ENCODE measurements at places on chromosomes 16 and 17.
A peak's percentile ranks its signal among the peaks of the same experiment; 100 is the strongest.

DNA sequence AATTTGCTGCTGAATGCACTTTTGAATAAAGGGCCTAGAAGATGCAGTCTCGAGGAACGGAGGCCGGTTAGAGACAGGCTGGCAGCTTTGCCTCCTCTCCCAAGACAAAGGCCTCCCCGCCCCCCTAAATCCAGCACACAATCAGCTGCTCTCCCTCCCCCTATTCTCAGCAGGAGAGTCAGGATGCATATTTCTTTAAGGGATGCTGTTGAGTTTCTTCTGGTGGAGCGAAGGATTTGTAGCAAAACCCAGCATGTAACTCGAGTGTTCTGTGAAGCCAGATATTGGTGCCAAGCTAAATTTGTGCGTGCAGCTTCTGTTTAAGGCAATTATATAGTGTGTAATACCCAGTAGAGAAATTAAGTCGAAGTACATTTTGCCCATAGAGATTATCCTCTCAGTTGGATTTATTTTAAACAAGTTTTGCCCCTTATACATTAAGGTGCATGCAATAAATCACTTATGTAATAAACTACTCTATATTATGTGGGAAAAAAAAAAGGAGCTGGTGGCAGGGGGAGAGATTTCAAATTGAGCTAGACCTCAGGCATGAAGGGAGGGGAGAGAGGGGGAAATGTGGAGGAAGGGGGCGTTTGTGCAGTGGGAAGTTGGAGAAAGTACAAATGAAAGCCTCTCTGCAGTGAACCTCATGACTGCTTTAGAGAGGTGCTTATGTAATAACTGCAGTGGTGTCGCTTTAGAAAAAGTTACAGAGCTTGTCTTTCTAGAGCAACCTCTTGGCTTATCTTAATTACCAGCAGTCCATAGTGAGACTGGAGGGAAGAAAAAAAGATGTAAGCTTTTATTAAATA, 599.2 kb downstream of the MAF start:
- no peak for DNase-seq

GRCh38 chr17:73304971-73305812, 6.6 kb downstream of the CDC42EP4 start:
- DNase-seq: peak; percentile 75

DNA sequence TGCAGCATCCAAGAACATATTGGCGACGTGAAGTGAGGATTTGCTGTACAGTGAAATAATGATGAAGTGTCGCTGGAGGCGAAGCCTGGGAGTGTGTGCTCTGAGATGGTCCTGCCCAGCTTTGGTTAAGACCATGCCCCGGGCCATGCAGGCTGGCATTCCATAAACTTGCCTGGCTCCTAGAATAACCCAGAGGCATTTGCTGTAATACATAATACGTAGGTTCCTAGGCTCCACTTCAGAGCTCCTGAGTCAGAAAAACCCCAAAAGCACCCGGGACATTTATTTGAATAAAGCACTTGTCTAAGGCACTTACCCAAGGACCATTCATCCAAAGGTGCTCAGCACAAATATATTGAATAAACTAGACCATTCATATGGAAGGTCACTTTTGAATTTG, 279.3 kb downstream of the ABCC12 start:
- DNase-seq: no peak

DNA sequence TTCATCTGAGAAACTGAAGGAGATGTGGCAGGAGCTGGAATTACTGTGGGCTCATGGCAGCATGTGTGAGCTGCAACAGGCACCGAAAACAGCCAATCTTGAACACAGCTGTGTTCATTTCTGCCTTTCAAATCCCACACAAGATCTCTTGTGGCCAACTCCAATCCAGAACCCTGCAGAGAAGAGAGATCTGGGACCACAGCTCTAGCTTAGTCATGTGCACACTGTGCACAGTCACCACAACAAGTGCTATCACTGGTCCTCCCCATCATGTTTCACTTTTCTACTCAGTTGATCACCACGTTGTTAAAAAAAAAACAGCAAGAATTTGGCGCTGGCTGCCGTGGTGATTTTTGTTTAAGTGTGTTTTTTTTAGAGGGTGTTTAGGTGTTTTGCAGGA, 254.5 kb upstream of the ELAC2 start:
- DNase-seq: no peak

DNA sequence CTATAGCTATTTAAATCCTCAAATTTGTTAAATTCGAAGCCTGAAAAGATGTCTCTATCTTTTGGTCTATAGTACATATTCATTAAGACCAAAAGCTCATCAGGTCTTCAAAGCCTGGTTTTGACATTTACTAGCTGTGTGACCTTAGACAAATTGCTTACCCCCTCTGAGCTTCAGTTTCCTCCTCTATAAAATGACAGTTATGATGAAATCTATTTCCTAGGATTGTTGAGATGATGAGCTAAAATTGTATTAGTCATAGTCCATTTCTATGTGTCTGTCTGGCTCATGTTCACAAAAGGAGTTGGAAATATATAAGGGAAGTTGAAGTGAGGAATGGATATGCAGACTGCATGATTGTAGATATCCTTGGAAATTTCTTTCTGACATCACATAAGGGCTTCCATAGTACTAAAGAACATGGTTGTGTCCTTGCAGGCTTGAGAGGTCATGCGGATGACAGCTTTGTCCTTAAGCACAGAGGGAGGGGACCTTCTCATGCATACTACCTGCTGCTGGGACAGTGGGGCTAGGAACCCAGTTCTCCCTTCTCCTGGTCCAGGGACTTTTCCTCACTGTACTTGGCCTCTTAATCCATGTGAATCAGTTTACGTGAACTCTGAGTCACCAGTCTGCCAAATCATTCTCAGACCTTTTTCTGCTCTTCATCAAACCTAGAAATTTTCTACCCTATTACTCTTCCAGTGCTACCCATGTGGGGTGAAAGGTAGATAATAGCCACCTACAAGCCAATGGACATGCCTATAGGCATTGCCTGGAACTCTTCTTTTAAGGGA, 487.5 kb upstream of the SALL1 start:
- no peak for DNase-seq

Data from BE2C (cell line).